T-helper 1 cell (primary cell): ENCODE measurements at places on chromosomes 2 and 18.

DNA sequence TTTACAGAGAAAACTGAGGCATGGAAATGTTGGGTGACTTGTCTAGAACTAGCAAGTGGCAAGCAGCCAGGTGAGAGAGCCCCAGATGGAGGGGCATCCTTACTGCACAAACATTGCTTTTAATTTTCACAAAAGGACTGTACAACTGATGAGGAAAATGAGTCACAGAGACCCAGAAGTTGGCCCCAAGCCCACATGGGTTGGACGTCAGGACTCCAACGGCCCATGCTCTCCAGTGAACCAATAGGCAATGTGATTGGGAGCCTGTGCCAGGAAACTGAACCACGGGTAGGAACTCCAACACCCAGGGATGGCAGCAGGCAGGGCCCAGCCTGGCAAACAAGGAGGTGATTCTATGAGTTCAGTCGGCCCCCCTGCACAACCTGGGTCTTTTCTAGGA lies 50.8 kb downstream of the PID1 start:
- no peak for DNase-seq

GRCh38 chr18:39571511-39571910 lies 2005.9 kb upstream of the CELF4 start:
- no peak for DNase-seq

DNA sequence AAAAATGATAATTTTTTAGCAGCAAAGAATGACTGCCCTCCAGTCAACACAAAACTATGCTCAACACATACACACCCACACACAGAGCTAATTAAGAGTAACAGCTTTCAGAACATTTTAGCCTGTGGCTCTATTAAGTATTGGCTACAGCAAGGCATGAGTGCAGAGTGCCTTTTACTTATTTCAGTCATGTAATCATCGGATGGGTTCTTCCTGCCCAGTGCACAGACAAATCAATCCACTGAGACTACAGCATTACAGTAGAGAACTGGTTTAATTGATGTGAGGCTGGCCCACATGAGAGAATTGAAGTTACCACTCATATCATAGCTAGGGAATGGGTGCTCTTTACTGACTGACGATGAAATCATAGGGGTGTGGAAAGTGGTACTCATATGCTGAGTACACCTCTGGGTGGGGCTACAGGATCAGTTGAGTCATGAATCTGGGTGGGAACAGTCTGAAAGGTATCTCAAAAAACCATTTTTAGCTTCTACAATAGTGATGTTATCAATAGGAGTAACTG lies 241.0 kb downstream of the FSIP2 start:
- no peak for DNase-seq

GRCh38 chr2:23533338-23533695 lies 148.3 kb downstream of the KLHL29 start:
- DNase-seq, result no peak
